ENCODE measurements at places on chromosomes 12 and 14.
A peak's percentile ranks its signal among the peaks of the same experiment; 100 is the strongest.

- peak; percentile 61 for ATAC-seq
These were observed 480 bp downstream of the SCAF11 start for GRCh38 chr12:45989721-45990467.

DNA sequence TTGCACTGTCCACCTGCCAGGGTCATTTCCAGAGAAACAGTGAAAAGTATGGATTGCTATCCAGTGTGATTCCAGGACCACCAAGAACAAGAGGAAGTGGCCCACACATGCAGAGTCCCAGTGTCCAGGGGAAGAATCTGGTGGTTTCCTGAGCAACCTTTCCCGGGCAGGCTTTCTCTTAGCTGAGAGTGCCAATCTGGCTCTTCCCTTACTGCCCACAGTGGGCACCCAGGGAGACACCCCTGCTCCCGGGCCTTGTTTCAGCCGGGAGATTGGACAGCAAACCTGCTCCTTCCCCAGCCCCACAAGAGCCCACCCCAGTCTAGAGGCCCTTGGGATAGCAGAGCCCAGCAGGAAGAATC, 62.1 kb downstream of the VWF start:
- ATAC-seq: no peak

- ATAC-seq: no peak
These were observed 50.8 kb downstream of the GALNT9 start for GRCh38 chr12:132278401-132279183.

GRCh38 chr12:104944252-104944651, 13.8 kb downstream of the SLC41A2 start:
- ATAC-seq: no peak

- ATAC-seq: peak; percentile 39
These were observed 44.0 kb downstream of the EID3 start for GRCh38 chr12:104347374-104348075.

DNA sequence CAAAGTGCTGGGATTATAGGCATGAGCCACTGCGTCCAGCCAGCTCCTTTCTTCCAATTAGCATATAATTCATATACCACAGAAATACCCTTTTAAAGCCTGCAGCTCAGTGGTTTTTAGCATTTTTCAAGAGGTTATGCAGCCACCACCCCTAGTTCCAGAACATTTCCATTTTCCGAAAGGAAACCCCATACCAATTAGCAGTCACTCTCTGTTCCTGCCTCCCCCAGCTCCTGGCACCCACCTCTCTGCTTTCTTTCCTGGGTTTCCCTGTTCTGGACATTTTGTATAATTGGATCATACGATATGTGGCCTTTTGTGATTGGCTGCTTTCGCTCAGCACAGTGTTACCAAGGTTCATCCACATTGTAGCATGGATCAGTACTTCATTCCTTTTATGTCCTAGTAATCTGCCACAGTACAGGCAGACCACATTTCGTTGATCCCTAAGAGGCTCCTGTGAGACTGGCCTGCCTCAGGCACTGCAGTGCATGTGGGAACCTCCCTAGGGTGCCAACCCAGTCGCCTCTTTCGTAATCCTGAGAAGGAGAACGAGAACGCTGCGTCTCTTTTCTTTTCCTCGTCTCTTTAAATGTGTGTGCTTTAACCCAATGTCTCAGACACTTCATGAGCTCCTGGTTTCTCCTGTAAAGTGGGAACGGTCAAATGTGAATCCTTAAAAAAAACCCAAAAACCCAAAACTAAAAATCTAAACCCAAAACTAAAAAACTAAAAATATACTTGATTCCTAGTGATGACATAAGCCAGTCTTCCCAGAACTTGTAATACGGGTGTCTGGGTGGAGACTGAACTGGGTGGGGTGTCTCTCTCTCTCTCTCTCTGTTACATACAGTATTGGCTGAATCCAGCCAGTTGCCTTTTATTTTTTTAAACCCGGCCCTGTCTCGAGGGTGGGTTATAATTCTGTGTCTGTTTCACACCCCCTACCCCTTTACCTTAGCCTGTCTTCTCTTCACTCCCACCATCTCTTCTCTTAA, 14.7 kb downstream of the AACS start:
- ATAC-seq: no peak

- ATAC-seq: peak; percentile 19
These were observed 3.1 kb downstream of the LRFN5 start for GRCh38 chr14:41609704-41610183.

DNA sequence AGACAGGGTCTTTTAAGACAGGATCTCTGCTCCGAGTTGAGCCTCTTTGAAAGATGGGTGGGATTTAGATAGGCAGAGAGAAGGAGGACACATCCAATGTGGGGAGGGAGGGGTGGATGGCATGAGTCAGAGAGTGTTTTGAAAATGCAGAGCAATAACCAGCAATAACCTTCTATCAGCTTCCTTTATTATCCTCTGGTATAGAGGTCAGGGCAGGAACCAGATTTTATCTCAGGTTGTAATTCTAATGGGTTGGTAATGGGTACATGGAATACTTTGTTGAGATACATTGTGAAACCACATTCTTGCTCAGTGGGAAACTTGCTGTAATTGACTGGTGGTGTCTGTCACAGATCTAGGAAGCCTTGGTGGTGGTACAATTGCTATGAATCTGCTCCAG, 37.6 kb upstream of the CCDC63 start:
- no peak for ATAC-seq

DNA sequence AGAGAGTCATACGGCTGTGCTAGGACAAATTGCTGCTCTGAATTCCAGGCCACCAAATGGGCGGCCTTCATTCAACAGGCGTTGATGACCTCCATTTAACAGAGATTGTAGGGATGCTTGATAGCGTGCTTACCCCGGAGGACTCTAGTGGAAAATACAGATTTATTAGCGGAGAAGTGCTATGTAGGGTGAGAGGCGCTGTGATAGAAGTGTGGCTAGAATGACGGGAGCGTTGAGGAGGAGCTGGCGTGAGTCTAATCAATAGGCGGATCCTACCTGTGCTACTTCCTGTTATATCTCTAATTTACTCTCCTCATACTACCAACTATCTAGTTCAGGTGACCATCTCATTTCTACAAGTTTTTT, 668 bp downstream of the MRPS35 start:
- ATAC-seq: peak; percentile 2

GRCh38 chr12:101327051-101327450, 47.1 kb downstream of the UTP20 start:
- ATAC-seq: no peak

DNA sequence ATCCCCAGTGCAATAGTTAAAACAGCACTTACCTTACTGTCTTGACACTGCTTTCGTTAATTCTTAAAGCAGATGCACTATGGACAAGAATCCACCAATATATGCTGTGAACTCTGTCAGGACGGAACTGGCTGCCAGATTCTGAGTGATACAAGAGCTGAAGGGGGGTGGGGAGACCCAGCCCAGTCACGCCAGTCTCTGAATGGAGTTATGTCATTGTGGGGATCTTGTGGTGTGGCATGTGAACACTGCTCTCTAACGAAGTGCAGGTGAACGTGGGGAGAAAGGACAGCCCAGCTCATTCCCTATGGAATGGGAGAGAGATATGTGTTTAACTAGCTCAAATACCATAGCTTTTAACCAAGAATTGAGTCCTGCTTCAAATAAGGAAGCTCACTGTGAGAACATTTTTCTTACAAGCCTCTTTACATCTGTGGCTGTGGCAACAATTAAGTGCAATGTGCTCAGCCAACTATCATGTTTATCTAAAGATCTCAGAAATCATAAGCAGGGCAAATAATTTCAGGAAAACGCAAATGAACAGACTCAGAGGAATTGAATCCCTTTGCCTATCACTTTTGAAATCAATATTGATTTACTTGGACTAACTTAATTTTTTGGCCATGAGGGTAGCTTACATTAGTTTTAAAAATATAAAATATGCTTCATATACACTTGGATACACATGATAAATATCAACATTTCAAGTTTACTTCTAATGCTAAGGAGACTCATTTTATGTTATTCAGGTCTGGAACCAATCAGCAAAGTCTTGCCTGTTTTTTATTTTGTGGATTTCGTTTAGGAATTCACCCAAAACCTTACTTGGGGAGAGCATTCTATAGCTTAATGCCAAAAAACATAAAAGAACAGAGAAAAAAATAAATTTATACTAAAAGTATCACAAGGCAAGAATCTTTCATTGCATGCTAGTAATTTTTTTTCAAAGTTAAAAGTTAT, at the start of gene LUM:
Gene LUM, minus strand, starts transcription at position 129 of the 960 bp plus-strand sequence. CDS start 2,515 bp downstream, outside the sequence.
- peak; percentile 85 for ATAC-seq

DNA sequence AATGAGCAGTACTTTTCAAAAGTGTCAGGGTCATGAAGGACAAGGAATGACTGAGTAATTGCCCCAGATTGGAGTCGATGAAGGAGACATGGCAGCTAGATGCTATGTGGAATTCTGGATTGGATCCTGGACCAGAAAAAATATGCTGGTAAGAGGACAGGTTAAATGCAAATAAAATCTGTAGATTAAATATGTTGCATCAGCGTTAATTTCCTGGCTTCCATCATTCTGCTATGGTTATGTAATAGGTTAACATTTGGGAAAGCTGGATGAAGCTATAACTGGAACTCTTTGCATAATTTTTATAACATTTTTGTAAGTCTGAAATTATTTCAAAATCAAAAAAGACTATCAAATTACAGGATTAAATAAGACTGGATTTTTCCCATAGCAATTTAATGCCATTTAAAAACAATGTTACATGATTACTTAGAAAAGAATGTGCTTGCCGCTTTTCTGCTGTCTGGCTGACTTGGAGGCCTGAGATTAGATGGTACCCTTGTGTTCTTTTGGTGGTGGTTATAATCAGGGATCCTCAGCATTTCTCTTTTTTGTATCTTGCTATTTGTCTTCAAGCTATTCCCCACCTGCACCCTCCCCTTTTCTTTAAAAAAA, 65.1 kb downstream of the FBXW8 start:
- peak; percentile 67 for ATAC-seq

- no peak for ATAC-seq
These were observed 3.0 kb downstream of the FOS start for GRCh38 chr14:75281654-75282019.

DNA sequence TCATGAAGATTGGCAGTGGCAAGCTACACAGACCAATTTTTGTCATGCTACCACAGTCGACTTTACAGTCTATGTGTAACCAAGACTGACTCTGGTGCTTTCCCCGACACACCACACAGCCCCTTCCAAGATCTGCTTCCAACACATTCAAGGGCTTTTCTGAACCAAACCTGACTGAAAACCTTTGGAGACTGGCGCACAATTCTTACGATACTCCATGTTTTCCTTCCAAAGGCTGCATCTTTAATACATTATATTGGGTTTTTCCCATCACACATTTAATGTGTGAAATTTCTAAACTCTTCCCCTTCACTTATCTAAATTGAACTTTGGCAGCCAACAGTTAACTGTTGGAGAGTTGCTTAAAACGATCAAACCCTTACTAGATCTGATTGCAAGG, 127.7 kb upstream of the SOX5 start:
- no peak for ATAC-seq

DNA sequence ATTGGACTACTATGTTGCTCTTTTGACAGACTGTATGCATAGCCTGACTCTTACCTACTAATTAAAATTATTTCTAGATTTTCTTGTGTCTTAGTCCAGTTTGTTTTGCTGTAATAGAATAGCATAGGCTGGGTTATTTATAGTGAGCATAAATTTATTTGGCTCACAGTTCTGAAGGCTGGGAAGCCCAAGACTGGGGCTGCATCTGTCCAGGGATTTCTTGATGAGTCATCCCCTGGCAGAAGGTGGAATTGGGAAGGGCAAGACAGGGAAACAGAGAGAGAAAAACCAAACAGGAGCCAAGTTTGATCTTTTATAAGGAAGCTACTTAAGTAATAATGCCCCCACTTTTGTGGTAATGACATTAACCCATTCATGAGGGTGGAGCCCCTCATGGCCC, 759.2 kb upstream of the LRFN5 start:
- ATAC-seq: no peak

DNA sequence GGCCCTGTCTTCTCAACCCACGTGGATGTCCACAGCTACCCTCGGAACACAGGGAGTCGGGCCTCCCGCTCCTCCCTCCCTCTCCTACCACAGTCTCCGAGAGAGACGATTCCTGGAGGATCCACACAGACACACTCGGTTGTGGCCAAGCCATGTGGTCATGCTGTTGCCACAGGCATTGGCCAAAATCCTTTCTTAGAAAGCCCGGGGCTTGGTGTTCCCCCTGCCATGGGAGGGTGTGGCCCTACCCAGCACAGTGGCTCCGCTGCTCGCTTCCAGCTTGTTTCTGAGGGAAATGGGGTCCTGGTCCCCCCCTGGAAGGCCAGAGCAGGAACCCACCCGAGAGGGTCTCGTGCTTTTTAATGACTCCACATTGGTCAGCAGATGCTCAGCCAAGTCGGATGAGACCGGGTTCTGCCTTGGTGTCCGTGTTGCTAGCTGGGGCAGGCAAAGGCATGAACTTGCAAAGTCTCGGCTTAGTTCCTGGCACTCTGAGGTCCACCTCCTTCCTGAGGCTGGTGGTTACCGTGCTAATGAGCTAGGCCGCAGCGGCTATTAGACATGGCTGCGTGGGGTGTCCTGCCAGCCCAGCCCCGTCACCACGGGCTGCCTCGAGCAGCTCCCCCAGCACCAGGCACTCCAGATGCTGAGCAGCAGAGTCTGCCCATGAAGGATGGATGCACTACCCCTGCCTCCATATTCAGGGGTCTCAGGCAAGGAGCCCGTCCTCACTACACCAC, 46.8 kb upstream of the MEG3 start:
- no peak for ATAC-seq

DNA sequence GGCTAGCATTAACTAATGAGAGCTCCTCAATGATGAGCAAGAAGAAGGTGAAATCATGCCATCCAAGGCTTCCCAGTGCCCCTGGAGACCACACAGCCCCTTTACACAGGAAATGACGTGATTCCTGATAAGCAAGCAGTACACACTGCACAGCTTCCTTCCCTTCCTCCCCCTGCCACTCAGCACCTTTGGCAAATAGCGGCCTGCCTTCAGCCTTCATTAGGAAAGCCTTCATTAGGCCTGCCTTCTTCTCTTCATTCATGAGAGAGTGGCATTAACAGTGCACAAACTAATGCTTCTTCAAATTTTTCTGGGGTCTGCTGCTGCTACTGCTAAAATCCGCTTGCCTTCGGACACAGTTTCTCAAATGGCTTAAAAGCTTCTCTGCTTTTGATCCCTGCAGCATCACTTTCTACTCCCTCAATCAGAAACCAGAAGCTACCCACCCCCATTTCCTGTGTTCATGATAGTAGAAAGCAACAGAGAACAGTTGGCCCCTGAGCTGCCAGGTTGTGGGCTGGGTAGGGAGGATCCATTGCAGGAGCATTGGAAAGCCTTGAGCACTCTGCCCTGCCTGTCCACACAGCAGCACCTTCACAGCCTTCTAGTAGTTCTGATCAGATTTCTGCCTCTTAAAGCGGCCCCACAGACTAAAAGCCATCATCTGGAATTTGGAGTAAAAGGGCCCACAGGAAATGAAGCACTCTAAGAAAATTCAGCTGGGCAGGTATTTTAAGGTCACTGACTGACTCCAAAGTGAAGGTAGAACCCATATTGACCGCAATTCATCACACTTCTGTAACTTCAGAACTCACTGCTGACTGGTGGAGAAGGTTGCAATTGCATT, 103.8 kb upstream of the ETV6 start:
- no peak for ATAC-seq

DNA sequence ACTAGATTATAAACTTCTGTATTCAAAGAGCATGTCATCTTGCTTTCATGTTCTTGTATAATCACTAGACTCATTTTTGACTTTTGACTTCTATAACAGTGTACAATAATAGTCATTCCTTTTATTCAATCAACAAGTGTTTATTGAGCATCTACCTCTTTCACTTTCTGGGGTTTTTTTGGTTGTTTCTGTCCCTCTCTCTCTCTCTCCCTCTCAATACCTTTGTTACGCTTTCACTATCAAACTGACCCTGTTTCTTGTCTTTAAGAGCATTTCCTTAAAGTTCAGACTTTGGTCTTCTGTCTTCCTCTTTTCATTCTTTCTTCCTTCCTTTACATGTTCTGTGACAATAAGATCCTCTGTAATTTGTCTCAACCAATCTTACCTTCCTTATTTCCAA, 49.5 kb downstream of the GPR137C start:
- ATAC-seq: no peak

All from SK-N-SH treated with all-trans-retinoic acid at 6 μM for 48 hours (cell line).